Stimulated activated CD4-positive, alpha-beta T cell treated with anti-CD3 and anti-CD28 coated beads, Interleukin-1b, Interleukin-23, amount 100 ng/mL, for 1 hour (primary cell): ENCODE measurements at places on chromosomes 6 and 20.

DNA sequence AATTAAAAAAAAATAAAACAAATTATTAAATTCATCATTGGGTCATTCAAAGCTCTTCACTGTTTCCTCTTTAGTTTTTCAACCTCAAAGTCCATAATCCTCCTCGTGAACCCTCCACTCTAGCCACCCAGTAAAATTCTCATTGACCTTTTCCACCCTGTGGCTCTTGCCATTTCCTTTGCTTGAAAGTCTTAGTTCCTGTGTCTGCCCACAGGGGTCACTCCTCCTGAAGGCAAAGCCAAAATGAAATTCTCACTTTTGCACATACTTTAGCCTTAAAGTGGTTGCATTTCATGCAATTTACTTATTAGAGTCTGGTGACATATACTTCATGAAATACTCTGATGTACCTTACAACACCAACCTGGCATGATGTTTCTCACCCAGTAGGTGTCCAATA is 263.7 kb downstream of the BMP2 start:
- DNase-seq, result no peak

- DNase-seq, result no peak
Observed at GRCh38 chr6:39681674-39682121, 43.5 kb downstream of the KIF6 start.

- DNase-seq, result no peak
Observed at GRCh38 chr6:108728826-108729225, 119.4 kb upstream of the ARMC2 start.

DNA sequence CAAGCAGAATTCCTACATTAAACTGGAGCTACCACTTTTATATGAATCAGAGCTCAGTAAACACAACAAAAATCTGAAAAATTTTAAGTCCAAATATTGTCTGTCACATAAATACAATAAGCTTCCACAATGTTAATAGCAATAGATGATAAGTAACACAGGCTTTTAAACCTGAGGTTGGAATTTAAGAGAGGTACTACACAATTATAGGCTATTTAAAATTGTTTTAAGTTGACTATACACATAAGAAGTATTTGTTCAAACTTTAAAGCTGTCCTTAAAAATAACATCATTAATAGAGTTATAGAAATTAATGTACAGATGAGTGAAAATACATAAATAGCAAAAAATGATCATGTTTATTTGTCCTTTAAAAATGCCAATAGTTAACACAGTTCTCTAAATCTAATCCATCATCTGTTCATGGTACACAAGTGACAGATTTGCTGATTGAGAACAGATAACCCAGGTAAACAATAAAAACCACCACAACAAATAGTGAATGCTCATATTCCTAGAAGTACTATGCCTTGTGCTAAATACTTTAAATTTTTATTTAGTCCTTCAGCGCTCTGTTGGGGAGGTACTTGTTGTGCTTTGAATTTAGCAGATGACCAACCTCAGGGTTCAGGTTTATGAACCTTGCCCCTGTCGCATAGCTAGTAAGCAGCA is 382.3 kb upstream of the ID4 start:
- no peak for DNase-seq

DNA sequence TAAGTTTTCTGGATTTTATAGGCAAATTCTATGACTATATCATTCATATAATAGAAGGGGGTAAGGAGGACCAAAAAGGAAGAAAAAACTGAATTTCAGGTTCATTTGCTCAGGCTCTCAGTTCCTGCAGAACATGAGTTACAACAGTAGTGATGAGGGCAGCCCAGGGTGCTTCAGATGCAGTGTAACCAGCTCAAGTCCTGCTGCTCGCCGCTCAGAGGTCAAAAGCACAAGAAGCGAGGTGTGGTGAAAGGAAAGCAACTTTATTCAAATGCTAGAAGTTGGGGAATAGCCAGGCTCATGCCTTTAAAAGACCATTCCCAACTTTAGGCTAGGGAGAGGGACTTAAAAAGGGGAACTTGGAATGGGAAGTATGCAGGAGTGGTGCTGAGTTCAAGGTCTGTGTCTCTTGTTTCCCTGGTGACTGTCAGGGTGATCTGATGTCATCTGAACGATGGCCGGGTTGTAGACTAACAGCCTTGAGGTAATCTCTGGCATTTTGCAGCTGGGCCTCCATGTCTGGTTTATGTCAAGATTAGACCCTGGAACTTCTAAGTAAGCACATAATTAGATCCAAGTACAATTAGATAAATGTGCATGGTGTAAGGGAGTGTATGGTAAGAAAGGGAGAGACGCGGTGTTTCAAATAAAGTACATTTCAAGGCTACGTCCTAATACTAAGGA is 14.5 kb upstream of the SEC63 start:
- DNase-seq, result no peak

DNA sequence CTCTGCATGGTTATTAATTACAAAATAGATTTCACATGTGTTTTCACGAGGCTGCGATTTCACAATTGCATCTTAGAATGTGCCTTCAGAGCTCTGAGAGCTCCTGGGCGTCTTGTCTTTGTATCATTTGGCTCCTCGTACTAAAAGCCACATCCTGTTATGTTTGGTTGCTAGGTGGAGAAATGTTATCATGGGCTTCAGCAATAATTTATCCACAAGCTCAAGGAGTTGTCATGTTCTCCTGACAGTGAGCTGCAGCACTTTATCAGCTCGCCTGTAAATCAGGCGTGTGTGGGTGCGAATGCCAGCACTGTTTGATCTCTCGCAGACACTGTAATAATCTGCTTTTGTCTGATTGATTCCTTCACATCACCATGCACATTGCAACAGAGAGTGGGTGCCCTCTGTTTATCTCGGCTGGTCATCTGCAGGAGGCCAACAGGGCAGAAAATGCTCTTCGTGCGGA is 218.6 kb upstream of the ZFP64 start:
- peak; percentile 33 for DNase-seq
